ENCODE measurements at places on chromosomes 7 and 10.

GRCh38 chr7:151599401-151600227 is 79.9 kb upstream of the RHEB start:
- no peak for DNase-seq

DNA sequence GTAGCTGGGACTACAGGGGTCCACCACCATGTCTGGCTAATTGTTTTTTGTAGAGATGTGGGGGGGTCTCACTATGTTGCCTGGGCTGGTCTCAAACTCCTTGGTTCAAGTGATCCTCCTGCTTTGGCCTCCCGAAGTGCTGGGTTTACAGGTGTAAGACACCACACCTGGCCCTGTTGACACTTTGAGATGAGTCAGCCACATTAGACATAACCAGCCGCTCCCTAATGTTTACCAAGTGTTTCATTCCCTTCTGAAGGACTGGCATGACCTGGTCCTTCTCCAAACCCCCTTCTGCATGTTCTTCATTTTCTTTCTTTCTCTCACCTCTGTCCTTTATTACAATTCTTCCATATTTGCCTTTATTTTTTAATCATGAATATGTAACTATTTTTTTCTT is 67.8 kb downstream of the TAF3 start:
- DNase-seq: no peak

GRCh38 chr10:22475651-22476600 is 130.6 kb downstream of the SPAG6 start:
- no peak for DNase-seq

- DNase-seq: no peak
Observed at GRCh38 chr10:97724341-97724941, 10.9 kb downstream of the MARVELD1 start.

GRCh38 chr7:69696686-69697685 is 98.7 kb downstream of the AUTS2 start:
- DNase-seq: no peak

DNA sequence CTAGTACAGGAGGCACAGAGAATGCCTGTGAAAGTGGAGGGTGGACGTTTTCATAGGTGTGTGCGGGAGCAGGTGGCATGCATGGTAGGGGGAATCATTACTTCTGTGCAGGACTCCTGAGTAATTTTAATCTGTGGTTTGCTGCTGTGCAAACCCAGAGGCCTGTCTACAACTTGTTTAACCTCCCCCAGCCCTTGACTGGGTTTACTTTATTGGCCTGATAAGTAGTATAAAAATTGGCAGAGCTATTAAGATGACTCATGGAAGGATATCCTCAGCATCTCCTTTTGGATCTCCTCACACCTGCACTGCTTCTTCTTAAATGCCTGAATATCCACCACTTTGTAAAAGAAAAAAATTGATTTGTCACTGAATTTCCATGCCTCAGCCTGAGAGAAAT is 104.8 kb downstream of the AUTS2 start:
- DNase-seq: no peak

DNA sequence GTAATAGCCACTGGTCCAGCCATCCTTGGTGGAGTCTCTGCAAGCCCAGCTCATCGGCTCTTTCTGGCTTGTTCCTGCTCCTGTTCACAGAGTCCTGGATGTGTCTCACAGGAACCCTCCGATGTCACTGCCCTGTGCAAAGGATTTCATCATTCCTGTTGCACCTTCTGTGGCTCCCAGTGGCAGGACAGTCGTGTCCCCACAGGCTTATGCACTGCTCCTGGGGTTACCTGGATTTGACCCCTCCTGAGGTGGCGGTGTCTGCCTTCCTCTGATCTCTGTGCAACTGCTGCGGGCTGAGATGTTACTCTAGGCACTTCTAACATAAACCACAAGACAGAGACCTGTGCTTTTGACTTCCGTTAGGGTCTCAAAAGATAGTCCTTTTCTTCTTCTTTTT is 30.6 kb downstream of the APBB1IP start:
- no peak for DNase-seq

DNA sequence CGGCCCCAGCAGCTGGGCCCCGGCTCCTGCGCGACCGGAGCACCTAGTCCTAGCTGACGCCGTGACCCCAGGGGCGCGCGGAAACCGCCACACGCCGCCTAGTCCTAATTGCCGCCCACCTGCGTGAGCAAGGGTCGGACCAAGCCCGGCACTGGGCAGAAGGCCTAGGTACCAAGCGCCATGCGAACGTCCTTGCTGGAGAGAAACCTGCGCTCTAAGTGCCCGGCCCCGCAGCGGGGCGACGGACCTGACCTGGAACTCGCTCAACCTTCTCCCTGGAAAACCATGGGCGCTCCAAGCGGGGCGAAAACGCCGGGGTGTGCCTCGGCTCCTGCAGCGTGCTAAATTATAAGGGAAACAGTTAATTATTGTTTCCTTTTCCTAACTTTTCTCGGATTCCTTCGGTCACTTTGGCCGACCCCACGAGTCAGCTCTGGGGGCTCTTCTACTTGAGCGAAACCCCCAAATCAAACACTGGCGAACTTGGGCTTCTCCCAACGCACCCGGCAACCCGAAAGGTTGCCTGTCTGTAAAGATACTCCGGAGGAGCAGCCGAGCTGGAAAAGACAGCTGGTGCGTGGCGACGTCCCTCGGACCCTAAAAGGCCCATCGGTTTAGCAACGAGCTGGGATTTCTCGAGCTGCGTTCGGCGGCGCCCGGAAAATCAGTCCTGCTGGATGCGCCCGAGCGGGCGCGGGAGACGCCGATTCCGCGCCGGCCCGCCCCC is 5.3 kb upstream of the EBF3 start:
- no peak for DNase-seq

Measured in stimulated activated CD8-positive, alpha-beta memory T cell treated with anti-CD3 and anti-CD28 coated beads, Interleukin-15, amount 100 ng/mL, for 1 hour (primary cell).